Fibroblast of skin of left biceps (primary cell): ENCODE measurements at places on chromosomes 1 and 21.

GRCh38 chr1:73947009-73947408, 251.0 kb downstream of the LRRIQ3 start:
- no peak for DNase-seq

DNA sequence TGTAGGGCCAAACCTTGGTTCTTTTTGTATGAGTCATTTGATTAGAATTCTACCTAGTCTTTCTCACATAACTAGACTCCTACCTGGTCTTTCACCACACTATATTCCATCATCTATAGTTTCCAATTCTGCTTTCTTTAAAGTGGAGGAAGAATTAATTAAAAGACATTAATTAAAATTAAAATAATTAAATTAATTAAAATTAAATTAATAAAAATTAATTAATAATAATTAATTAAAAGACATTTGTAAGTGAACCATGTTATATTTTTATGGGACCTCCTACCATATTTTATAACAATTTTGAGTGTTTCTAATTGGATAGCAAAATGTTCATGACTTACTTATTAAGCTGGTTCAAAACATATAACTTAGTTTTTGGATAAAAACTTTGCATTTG, 77.4 kb downstream of the CCDC18 start:
- DNase-seq: no peak

DNA sequence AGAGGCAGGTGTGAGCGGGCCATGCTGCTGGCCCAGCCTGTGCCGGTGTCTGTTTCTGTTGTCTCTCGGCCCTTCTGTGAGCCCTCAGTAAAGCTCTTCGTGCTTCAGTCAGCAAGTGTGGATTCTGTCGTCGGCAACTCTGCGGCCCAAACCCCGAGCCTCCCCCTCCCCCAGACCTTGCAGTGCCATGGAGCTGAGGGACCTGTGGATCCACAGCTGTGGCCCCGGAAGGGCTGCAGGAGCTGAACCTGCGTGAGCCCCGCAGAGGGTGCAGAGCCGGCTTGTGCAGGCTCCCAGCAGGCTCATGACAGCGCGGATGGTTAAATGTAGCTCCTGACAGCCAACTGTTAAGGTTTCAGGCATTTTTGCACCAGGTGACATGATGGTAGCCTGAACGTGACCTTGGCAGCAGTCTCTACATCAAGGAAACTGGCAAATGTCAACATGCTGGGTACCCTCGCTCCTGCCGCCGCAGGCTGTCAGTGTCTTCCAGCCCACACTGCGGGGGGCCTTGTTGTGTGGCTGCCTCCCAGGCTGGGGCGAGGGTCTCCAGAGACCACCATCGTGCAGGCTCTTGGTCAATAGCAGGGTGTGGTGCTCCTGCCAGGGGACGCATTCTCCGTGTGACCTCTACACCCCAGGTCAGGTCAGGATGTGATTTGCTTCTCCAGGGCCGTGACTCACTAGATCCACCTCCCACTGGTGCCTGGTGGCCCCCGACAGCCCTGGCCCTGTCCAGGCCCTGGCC, 7.0 kb downstream of the LRRC3 start:
- no peak for DNase-seq

DNA sequence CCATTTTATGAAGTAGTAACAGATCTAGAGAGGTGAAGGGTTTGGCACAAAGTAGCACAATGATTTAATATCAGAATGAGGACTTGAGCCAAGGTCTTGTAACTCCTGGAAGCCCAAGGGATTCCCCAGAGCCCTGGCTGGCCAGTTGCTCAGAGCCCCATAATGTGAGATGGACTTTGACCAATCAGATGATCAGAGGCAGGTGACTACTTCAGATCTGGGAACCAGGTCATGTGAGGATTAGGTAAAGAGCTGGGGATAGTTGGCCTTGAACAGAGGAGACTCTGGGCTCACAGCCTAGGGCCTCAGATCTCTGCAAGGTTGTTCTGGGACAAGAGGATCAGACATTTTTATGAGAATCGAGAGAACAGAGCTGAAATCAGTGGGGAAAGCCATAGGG, 18.9 kb downstream of the SHISAL2A start:
- no peak for DNase-seq

GRCh38 chr1:219323426-219323825, 149.7 kb downstream of the LYPLAL1 start:
- DNase-seq: no peak
